ENCODE measurements at places on chromosomes 6 and 20.

GRCh38 chr6:16514249-16514648 is 247.0 kb downstream of the ATXN1 start:
- DNase-seq: peak; percentile 53

- DNase-seq: no peak
Observed at GRCh38 chr6:35411066-35411465, 41.1 kb upstream of the FANCE start.

GRCh38 chr6:84696166-84696565 is 68.2 kb downstream of the TBX18 start:
- no peak for DNase-seq

GRCh38 chr20:25136643-25137559 is 55.0 kb upstream of the VSX1 start:
- no peak for DNase-seq

- no peak for DNase-seq
Observed at GRCh38 chr6:51261691-51262090, 443.0 kb downstream of the TFAP2B start.
